ENCODE measurements at places on chromosomes 3 and 15.

- no peak for DNase-seq
These were observed 75.2 kb downstream of the CHSY1 start for GRCh38 chr15:101176625-101177024.

- DNase-seq, result no peak
These were observed 148.5 kb downstream of the IGF1R start for GRCh38 chr15:98796685-98797357.

DNA sequence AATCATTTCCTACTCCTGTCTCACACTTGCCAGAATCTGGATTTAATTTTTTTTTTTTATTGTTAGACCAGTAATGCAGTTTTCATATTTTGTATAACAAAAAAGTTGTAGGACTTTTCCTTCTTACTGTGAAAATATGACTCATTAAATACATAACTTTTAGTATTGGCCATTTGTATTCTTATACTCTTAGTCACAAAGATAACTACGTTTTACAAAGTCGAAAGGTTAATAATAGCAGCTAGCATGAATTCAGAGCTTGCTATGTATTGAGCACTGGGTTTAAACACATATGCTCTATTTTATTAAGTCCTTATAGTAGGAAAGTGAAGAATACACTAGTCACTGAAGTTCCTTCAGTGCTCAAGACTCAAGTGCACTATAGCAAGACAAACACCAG, 43.1 kb downstream of the LRRN1 start:
- DNase-seq, result no peak

GRCh38 chr3:60290122-60290492, 961.1 kb downstream of the FHIT start:
- no peak for DNase-seq

DNA sequence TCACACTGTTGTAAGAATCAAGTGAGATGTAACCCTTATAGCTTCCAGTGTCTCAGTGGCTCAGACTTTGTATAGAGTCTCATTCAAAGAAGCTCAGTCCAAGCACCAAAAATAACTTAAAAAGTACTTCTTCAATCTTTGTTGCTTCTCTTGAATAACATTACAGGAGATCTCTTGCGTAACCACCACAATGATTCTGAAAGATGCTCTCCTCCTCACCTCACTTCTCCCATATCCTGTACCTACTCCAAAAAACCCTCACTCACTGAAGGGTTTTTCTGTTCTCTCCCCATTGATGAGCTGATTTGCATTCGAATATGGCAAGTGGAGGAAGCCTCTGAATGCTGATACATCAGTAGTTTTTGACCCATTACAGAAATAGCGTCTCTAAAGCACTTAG, 39.4 kb upstream of the MRPS22 start:
- no peak for DNase-seq
